ENCODE measurements at places on chromosomes 2 and 18.

GRCh38 chr18:49486606-49486952, 455 bp downstream of the C18orf32 start:
- no peak for DNase-seq

DNA sequence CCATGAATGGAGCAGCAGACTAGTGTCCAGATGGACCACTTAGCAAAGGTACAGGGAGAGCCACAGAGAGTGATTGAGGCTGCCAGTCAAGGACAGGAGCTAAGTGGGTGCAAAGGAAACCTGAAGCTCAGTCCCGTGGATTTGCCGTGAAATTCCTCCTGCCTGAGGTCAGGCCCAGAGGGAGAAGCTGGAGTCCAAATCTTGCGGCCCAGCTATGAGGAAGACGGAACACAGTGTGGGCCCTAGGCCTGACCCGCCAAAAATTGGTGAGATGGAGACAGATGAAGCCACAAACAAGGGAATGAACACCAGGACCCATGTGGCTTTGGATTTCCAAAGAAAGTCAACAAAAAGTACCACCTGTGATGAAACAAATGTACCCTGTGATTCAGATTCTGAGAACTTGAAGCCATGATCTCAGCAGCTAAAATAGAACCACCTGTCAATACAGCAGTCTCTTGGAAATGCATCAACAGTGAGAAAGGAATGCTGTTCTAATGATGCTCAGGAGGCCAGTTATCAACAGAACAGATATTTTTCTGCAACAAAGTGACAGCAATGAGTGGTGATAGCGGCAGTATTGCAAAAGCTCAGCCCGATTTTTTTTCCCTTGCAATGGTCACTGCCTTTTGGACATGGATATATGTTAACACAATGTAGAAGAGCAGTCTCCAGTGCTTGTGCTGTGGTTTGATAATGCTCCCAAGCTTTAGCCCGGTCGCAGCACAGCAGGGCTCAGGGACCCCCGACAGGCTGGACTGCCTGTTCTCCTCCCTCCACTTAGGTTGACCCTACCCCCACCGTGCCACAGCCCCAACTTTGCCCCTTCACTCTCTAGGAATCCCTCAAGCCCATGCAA, 10.7 kb downstream of the COL6A3 start:
- DNase-seq = no peak

- no peak for DNase-seq
Observed at GRCh38 chr2:202017940-202018339, 15.7 kb upstream of the FZD7 start.

DNA sequence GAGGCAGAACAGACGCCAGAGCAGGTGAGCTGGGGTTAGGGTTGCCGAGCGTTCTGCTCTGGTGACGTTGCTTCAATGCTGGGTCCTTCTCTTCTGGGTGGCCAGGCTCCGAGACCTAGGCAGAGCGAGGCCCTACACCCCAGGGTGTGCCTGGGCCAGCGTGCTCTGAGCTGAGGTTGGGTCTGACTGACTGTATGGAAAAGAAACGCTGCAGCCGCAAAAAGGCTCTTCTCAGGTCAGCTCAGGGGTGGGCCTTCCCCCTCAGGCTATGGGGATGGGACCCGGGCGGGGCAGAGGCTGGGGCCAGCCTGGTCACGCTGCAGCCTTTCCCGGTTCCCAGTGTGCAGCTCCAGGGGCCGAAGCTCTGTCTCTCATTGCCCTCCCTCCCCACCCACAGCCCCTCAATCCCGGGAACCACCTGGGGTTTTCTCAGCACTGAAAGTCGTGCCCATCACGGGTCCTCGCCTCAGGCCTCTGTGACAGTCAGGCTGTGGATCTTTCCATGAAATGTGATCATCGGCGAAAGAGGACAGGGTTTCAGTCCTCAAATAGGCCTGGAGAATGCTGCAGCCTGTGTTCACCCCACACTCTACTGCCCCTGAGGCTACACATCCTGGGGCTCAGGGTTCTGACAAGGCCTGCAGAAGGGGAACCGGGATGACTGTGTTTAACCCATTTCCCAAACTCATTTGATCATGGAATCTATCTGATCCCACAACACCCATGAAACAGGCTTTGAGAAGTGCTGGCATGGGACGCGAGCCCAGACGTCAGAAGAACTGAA, 19.4 kb downstream of the CYP26B1 start:
- DNase-seq = no peak

GRCh38 chr18:30622635-30623034, 419.9 kb downstream of the DSC3 start:
- no peak for DNase-seq

DNA sequence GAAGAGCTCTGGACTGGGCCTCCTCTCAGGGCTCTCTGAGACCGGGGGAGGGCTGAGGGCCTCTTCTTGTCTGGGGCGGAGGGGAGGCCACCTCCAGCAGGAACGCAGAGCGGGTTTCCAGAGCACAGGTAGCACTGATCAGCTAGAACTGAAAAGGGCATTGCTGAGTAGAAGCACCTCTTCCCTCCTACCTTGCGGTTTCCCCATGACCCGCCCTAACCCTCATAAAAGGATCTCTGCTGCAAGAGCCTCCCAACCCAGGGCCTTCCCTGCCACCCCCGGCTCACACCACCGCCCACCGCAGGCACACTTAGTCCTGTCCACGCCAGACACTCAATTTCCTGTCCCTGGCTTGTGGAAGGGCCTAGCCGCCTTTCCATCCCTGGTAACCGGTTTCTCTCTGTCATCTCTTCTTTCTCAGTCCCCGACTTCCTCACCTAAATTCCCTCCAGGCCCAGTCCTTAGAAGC, 966 bp downstream of the ADCY3 start:
- DNase-seq = peak; percentile 29

DNA sequence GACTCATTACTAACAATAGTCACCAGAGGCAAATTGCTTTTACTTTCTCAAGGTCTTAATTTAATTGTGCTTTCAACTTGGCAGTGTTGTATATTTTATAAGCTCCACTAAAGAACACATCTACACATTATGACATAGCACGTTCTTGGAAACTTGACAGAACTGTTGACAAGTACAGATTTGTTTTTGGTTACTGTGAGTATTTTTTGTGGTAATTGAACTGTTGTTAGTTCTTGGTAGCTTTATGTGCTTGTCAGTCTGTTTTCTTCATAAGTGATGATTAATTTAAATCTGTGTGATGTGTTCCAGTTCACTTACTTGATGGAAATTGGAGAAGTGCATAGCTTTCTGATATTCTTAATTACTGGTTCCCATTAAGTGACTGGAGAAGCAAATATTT, 63.9 kb downstream of the COMMD1 start:
- no peak for DNase-seq

GRCh38 chr2:187581125-187581896, 27.1 kb upstream of the TFPI start:
- DNase-seq = peak; percentile 34

GRCh38 chr2:21024198-21024597, 19.7 kb downstream of the APOB start:
- DNase-seq = no peak

GRCh38 chr2:34547900-34548299, 948.8 kb upstream of the FAM98A start:
- DNase-seq = no peak

DNA sequence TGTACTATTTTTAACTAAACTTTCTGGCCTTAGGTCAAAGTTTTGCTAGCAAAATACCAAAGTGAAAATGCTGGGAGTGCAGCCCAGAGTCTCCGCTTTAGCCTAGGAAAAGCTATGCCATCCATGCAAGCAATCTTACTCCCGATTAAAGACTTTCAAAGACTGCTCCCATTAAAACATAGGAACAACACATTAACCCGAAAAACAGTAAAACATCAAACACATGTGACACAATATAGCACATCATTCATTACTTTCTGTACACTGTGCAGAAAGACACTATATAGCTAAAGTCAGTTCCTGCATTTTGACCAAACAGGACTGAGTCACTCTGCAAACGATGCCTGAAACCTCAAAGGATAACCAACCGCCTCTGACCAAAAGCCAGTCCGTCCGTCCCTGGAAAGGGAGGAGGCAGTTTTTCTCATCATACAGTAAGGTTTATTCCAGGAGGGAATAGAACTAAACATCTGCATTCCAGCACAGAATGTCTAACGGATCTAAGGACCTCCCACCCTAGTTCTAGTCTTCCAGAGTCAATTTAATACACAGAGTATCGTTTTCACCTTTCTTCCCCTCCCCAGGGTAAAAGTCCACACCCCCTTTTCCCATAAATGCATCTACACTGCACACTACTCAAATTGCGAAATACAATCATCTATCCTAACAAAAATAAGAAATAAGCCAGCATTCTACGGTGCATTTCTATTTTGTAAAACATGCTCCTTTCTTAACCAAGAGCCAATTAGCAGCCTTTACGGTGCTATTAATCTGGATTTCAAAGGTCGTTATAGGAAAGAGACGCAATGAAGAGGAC, 1.7 kb downstream of the ROCK2 start:
- peak; percentile 88 for DNase-seq

DNA sequence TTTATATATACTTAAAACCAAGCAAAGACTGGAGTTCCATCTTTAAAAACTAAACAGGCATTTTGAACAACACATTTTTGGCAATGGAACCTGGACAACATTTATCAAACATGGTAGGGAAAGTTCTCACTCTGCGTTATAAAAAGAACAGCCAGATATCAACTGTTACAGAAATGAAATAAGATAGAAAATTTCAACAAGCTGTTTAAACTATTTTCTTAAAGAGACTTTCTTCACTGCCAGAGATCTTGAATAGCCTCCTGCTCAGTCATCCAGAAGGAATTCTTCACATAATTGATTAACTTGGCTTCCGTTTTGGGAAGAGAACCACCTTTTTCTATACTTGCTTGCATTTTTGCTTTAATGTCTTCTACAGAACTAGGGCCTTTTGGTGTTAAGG, 166.0 kb upstream of the PIK3C3 start:
- DNase-seq = no peak

DNA sequence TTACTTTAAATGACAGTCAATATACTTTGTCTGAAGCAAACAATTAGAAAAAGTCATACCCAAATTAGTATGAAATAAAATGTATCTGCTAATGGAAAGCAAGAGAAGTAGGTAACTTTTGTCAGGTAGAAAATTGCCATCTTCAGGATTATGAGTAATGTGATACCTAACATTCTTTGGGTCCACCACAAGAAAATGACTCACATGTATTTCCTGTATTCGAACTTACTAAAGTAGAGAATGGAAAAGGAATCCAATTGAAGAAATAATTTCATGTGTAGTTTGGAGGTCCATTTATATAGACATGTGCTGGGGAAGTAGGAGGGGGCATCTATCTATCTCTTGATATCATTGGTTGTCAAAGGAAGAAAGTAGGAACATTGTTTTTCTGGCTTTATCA, 636.2 kb upstream of the CHAC2 start:
- no peak for DNase-seq

- DNase-seq = no peak
Observed at GRCh38 chr2:128797092-128797491, 478.4 kb upstream of the HS6ST1 start.

GRCh38 chr2:45944074-45944473, 292.6 kb downstream of the PRKCE start:
- peak; percentile 83 for DNase-seq

DNA sequence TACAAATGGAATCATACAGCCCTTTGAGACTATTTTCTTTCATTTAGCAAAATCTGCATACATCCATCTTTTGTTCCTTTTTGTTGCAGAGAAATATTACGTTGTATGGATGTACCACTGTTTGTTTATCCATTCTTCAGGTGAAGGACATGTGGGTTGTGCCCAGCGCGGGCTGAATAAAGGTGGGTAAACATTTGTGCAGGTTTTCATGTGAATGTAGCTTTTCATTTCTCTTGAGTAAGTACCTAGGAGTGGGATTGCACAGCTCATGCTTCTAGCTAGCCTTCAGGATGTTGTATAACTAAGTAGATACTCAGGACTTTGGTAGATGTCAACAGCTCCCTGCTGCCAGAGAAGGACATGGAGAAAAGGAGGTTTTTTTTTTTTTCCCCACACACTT, 50.6 kb upstream of the SPRED2 start:
- no peak for DNase-seq

GRCh38 chr2:10501980-10502802, 54.1 kb upstream of the ODC1 start:
- no peak for DNase-seq

GRCh38 chr2:202039278-202040078, 5.8 kb downstream of the FZD7 start:
- DNase-seq = no peak

- no peak for DNase-seq
Observed at GRCh38 chr18:42052122-42052708, 97.2 kb downstream of the PIK3C3 start.

DNA sequence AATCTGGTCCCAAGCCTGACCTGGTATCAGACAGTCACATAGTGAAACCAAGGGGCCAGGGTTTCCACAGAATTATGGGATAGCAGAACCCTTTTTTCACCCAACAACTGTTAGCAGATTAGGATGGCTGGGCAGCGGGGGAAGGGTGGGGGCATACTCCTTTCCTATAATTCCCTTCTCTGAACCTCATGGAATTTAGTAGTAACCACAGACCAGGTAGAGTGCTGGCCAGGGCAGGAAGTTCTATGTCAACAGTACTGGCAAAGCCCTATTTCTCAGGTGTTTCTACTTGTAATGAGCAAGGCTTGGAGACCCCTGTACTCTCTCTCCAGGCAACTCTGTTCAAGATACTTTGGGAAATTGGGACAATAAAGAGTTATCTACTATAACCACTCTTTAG, 174.6 kb downstream of the THADA start:
- no peak for DNase-seq

Measured in PC-9 (cell line).